CD4-positive, alpha-beta T cell treated with Interleukin-21 for 1 hour (primary cell): ENCODE measurements at places on chromosomes 16 and 17.

- no peak for DNase-seq
Observed at GRCh38 chr17:78903101-78903779, at the start of gene CEP295NL. Gene CEP295NL, minus strand, starts transcription at chr17:78903201. Its CDS starts 1,373 bp downstream, at chr17:78901828.

GRCh38 chr16:57734308-57734924 is 1.2 kb upstream of the KATNB1 start:
- DNase-seq: no peak

- DNase-seq: no peak
Observed at GRCh38 chr17:1945621-1946020, 79.5 kb downstream of the RTN4RL1 start.

DNA sequence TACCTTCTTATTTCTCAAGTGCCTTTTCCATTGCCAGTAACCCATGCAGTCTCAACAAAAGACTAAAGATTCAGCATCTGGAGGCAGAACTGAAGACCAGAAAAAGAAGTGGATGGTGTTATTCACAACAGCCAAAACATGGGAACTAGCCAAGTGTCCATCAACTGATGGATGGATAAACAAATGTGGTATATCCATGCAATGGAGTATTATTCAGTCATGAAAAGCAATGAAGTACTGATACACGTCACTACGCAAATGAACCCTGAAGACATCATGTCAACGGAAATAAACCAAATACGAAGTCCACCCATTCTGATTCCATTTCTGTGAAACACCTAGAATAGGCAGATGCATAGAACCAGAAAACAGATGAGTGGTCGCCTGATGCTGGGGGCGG is 25.6 kb downstream of the GAS7 start:
- no peak for DNase-seq

GRCh38 chr17:80416940-80417293 is 1.9 kb downstream of the ENDOV start:
- DNase-seq: no peak

- peak; percentile 55 for DNase-seq
Observed at GRCh38 chr17:39617446-39618245, 9.1 kb upstream of the PPP1R1B start.

- no peak for DNase-seq
Observed at GRCh38 chr17:33671491-33671890, 378.4 kb upstream of the ASIC2 start.

DNA sequence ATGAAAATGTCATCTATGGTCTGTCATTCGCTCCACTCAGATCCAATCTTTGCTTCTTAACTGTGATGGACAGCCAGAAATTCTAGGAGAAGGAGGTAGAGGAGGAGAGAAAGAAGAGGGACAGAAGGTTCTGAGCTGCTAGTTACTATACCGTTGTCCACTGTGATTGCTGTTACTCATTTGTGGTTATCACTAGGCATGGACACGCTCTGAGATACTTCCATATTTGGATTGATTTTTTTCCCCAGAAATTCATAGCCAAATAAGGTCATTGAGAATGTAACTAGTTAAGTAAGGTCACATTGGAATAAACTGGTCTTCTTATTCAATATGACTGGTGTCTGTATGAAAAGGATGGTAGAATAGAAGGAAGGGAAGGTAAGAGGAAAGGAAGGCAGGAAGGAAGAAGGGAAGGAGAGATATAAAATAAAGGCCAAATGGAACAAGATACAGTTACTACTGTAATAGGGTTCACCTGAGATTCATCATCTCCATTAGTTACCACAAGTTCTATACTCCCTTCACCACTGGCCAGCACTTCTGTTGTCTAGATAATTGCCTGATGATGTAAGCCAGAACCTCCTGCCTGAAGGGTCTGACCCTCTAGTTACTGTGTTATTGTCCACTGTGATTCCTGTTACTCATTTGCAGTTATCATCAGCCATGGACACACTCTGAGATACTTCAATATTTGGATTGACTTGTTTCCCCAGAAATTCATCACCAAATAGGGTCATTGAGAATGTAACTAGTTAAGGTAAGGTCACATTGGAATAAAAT is 2.9 kb downstream of the KRTAP9-7 start:
- no peak for DNase-seq

DNA sequence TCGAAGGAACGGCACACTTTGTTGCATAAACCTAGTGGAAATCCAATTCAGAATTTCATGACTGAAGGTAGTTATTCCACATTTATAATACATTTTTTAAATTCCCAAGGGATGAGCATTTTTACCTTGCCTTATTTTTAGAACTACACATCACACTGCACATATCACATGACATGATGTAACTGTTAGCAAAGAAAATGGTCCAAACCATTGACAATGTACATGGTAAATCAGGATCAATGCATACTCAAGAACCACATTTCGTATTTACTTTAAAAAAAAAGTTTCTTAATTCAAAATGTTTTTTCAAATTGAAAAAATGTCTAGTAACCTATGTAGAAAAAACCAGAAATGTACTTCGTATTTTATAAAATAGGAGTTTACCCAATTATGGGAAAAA is 2.5 kb downstream of the KANSL1 start:
- no peak for DNase-seq

- DNase-seq: no peak
Observed at GRCh38 chr17:75981019-75981615, 2.1 kb downstream of the TEN1 start.

DNA sequence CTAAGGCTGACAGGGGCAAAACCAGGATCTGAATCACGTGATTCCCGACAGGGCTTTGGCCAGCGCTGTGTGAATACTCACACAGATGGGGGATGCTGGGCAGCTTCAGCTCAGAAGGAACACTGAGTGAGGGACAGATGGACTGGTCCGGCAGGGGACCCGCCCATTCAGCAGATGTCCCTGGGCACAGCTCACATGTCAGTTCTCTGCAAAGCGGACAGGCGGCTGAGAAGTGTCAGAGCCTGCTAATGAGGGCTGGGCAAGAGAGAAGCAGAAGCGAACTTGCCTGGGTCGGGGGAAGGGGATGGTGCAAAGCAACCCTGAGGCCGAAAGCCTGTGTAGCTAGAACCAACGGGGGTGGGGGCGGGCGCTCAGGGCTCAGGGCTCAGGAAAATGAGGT is 11.9 kb upstream of the GLIS2 start:
- DNase-seq: no peak

DNA sequence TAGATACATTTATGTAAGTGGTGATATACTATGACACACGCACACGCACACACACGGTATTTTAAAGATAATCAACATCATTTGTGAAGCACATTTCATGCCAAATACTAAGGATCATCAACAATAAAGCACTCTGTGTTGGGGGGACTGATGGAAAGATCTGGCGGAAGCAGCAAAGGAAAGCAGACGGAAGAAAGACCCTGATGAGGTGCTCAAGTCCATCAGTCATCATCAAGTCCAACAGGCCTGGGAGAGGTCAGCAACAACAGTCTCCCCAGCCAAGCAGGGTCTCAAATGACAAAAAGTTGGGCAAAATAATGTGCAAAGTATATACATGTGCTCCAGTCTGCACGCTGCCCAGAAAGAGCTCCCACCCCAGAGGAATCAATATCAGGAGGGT is 55.5 kb downstream of the HIC1 start:
- DNase-seq: no peak

- DNase-seq: peak; percentile 7
Observed at GRCh38 chr17:233473-233941, 52.1 kb upstream of the DOC2B start.

- peak; percentile 91 for DNase-seq
Observed at GRCh38 chr16:50806099-50807062, 64.5 kb downstream of the CYLD start.

GRCh38 chr16:7449808-7450207 is 117.2 kb downstream of the RBFOX1 start:
- no peak for DNase-seq

DNA sequence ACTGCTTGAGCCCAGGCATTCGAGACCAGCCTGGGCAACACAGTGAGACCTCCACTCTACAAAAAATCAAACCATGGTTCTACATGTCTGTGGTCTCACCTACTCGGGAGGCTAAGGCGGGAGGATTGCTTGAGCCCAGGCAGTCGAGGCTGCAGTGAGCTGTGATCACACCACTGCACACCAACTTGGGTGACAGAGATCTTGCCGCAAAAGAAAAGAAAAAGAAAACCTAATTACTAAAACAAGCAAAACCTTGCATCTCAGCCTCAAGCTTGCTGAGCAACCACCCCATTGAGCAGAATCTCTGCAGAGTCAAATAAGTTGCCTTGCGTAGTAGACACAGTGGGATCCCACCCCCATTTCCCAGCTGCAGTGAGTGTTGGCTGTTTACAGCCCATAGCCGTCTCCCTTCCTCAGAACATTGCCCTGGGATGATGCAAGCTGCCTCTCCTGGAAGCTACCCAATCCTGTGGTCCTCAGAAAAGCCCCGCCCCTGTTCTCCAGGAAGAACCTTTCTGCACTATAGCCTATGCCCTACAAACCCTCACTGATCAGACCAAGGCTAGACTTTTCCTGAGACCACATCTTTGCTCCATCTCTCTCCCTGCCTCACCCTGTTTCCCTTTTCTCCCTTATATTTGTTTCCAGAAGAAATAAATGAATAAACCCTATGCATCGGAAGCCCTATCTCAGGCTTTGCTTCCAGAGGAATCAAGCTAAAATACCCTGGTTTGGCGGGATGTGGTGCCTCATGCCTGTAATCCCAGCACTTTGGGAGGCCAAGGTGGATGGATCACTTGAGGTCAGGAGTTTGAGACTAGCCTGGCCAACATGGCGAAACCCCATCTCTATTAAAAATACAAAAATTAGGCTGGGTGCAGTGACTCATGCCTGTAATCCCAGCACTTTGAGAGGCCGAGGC is 16.7 kb upstream of the ERN2 start:
- DNase-seq: no peak

DNA sequence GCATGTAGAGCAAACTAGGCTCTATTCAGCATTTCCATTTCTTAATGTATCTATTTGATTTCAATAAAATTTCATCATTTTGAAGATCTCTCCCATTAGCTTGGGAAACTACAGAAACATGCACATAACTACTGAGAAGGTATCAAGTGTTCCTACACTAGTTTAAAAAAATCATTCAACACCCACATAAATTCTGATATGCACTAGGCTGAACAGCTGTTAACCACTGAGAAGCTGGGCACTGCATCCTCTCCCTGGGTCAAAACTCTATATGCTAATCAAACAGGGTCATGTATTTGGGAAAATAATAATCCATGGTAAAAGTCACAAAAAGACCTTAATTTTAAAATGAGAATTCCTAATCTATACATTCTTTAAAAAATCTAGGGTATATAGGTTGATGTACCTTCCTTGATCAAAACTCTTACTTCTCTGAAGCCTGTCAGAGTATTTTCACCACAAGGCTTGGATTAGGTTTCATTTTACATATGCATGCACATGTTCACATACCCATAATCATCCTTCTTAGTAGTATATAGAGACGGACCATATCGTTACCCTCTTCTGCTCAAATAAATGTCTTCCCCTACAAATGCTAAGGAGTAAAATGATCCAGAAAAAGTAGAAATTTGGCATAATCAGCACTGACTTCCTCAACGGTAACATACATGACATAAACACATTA is 57.2 kb downstream of the KANSL1 start:
- no peak for DNase-seq

GRCh38 chr16:49463529-49463928 is 89.9 kb downstream of the C16orf78 start:
- peak; percentile 81 for DNase-seq

DNA sequence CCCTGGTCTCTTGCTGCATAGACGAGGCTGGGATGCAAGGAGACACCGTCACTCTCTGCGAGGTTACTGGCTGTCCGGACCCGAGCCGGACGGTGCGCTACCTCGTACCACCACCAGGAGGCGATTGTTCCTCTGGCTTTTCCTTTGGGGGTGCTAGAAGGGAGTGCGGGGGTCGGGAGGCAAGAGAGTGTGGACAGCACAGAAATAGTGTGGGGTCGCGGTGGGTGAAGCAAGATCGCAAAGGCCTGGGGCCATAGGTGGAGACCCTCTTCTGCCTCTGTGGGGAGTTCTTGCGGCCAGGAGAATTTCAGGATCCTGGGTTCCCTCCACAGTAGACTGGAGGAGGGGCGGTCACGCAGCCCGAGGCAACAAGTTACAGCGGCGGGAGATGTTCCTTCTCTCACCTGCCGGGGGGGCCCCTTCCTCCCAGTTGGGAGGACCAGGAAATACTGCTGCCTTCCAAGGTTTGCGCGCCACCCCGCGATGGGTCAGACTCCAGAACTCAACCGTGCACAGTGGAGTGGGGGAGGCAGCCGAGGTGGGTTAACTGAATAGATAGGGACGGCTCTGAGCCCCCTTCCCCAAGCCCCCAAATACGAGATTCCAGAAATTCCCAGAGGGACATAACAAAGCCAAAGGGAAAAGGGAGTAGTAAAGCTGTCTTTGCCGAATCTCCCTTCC is 6.9 kb downstream of the PHOSPHO1 start:
- DNase-seq: peak; percentile 69

DNA sequence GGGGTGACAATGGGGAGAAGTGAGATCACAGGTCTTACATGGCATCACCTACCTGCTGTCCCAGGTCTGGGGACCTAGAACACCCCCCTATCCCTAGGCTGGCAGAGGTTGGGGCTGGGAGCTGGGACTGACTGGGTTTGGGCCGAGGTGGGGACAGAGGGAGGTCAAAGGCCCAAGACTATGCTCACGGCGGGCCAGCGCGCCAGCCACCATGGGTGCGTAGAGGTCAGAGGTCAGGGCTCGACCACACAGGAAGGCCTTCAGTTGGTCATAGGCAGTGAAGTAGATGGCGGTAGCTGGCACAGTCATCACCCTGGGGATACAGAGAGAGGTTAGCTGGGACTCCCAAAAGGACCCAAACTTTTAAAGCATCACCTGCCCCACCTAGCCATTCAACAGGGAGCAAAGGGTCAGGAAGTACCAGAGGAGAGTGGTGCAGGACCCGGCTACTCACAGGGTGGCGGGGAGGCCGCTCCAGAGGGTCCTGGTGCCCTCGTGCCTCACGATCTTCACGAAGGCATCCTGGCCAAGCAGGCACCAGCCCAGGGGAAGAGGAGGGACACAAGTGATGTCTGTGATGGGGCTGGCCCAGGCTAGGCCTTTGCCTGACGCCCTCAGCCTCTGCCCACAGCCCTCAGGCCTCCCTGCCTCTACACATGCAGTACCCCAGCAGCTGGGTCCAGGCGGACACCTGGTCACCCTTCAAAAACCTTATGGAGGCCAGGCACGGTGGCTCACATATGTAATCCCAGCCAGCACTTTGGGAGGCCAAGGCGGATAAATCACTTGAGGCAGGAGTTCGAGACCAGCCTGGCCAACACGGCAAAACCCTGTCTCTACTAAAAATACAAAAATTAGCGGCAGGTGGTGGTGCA is 3.1 kb downstream of the SLC25A39 start:
- no peak for DNase-seq

GRCh38 chr16:1287982-1288670 is 21.3 kb upstream of the UBE2I start:
- no peak for DNase-seq
